NCI-H1417 (cell line): ENCODE measurements at places on chromosomes 2 and 18.

DNA sequence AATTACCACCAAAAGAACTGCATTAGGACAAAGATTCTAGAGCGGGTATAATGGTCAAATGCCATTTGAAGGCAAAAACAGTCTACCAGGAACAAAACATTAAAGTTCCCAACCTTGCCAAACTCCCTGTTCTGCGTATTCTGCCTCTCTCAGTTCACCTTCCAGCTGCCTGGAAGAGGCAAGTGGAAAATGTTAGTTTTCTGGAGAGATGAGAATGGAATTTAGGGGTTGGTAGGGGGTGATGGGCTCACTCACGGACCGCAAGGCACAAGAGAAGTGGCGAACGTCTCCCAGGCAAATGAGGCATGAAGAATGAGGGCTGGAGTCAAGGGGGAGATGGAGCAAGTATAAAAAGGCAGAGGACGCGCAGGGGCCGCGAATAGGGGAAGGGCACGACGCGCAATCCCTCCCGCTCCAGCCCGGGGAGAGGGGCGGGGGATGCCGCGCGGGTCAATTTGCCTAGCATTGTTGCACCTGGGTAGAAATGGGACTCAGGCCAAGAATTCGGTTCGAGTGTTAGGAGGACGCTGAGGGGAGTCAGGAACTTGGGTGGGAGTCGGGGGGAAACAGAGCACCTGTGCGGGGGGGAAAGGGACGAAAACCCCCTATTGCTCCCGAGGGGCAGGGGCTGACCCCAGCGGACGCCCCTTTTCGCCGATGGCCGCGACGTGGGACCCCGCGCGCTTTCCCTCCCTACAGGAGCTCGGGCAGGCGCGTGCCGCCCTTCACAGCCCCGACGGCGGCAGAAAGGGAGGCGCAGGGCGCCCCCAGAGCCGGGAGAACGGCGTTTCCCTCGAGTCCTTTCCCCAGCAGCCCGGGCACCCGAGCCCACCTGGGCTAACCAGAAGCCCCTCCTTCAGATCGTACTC is 573 bp downstream of the PAIP2B start:
- peak; percentile 88 for DNase-seq

- DNase-seq, result no peak
Observed at GRCh38 chr2:15640261-15640711, 48.6 kb downstream of the DDX1 start.

GRCh38 chr18:70617020-70617763 is 328.3 kb downstream of the SOCS6 start:
- no peak for DNase-seq

DNA sequence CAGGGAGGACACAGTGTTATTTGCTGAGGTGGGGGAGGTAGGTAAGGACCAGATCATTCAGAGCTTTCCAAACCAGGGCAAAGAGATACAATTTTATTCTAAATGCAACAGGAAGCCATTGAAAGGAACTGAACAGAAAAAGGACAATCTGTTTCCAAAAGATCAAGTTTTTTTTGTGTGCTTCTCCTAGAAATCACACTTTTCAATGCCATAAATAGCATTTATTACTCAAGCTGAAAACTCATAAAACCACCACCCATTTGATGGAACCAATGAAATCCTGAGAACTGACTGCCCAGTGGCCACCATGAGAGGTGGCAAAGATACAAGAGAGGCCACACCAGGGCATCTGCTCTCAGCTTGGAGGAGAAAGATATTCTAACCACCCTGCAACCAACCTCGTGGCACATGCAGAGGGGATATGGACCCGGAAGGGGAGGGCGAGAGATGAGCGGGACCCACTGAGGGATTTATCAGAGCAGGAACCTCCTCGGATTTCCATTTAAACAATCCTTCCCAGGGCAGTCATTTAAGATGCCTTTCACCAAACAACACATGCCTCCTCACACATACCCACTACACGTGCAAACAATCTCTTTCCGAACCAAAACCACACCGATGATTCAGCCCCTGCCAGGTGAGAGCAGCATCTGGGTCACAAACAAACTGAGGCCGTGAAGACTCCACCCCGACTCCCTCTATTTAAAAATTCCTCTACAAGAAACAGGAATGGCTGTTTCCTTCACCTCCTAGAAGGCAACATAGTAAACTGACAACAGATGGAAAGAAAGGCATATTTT is 8.8 kb downstream of the CYB5A start:
- DNase-seq, result no peak

GRCh38 chr2:31138037-31138962 is at the start of gene GALNT14:
TSS of gene GALNT14 (minus strand) at chr2:31138440. CDS start at chr2:31138086, 354 bp downstream.
- DNase-seq, result peak; percentile 87

- DNase-seq, result no peak
Observed at GRCh38 chr18:75176849-75177248, 32.1 kb downstream of the PTGR3 start.

GRCh38 chr2:72273384-72273783 is 125.7 kb upstream of the CYP26B1 start:
- no peak for DNase-seq

GRCh38 chr2:65415091-65415490 is 17.3 kb downstream of the SPRED2 start:
- no peak for DNase-seq

DNA sequence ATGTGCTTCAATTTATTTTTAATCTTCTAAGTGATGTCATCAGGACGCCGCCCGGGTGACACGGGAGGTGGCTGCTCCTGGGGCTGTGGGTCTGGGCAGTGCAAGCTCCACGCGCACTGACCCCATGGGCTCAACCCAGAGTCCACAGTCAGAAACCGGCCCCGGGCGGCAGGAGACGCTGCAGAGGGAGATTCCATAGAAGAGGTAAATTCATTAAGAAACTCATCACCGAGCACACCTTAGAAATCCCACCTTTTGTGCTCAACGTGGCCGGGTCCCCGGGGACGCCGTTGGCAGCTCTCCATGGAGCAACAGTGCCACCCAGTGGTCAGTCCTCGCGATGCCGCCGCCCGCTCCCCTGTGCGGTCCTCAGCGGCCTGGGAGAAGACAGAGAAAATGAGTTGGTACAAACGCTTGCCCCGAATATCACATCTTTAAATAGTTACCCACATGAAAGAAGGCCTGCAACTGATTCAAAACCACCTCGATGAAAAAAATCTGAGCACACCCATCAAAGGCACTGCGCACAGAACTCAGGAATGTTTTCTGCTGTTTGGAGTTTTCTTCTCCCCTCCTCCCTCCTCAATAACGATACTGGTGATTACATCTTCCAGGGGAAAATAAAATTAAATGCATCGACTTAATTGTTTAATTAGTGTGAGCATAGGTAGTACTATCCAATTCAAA is 92.6 kb downstream of the CMPK2 start:
- DNase-seq, result peak; percentile 83

DNA sequence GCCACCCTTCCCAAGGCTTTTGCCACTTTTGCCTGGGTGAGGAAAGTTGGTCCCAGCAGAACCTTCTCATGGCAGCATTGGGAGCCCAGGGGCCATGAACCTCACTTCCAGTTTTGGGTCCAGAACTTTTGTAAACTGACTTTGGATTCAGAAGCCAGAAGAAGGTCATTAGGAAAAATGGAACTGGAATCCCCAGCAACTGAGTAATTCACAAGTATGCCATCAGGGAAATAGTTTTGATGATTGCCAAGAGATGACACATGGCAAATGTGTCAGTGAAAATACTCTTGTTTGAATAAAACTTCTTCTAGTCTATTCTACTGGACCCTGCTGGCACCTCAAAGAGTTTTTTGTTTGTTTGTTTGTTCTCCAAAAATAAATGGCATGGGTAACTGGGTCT is 203.7 kb downstream of the SETBP1 start:
- no peak for DNase-seq

DNA sequence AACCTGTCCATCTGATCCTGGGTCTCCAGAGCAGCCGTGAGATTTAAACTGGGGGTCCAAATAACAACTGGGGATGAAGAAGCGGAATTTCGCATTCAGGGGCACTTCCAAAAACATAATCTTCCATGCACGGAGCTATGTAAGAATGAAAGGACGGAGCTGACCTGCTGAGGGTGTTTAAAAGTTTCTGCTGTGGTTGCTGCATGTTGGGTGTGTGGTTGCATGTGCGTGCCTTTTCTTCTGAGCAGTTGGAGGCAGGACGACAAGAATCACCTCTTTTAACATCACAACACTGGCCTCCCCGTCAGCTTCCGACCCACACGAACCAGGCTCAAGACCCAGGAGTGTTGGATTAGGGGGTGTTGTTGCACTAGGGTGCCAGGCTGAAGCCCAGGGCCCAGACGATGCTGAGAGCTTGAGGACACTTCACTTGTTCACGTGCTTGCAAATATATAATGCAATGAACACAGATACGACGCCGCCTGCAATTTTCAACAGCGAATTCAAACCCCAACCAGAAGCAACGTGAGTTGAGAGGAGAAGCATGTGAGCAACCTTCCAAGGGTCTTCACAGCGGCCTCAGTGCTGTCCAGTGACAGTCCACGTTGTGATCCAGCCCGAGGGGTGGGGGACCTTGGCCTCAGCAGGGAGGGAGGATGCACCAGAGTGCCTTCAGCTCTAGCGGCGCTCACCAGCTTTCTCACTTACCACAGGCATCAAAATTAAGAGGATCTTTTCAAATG is 76.0 kb upstream of the SALL3 start:
- no peak for DNase-seq

DNA sequence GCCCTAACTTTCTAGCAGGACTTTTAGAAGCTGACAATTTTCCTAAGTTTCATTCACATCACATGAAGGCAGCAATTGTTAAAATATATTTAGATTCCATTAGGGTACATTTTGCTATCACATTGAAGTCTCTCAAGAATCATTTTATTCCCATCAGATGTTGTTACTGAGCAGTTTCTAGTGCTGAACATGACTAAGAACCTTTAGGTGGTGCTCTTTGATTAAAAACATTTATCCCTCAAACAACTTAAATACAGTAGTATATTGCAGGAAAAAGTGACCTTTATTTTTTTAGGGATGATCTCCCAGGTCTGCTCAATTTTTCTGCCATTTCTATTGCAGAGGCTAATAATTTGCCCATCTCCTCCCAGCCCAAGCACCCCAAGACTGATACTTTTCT is 22.9 kb upstream of the NARS1 start:
- peak; percentile 53 for DNase-seq

DNA sequence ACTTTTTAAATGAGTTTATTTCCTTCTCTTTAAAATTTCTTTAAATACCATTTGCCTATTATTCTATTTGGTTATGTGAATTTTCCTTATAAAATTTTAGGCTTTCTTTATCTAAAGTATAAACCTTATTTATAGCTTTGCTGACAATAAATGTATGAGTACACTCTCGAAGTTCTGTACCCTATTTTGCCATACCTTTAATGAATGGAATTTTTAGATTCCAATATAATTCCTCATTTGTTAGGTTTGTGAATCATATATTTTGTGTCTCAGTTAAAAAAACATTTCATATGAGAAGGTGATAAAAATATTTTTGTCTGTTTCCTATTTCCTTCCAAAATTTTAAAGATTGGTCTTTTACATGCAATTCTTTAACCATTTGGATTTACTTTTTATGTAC is 427.4 kb upstream of the SLC8A1 start:
- DNase-seq, result no peak

- no peak for DNase-seq
Observed at GRCh38 chr2:126775300-126775985, 119.5 kb downstream of the GYPC start.

- DNase-seq, result peak; percentile 74
Observed at GRCh38 chr2:58042486-58042970, 4.1 kb upstream of the VRK2 start.

DNA sequence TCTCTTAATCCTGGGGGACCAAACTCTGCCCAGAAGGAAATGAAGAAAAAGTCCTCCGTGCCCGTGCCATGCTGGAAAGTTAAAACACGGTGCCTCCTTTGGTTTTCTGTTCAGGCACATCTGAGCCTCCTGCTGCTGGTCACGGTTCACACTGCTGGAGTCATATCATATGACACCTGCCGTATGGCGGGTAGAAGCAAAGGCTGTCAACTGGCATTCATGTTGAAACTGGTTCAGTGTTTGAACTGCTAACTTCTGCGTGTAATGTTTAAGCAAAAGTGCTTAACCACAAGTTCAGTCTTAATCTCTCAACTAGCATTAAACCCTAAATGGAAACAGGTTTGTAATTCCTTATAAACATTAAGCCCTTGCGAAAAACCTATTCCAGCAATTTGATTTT is 3.1 kb downstream of the STK39 start:
- peak; percentile 53 for DNase-seq

DNA sequence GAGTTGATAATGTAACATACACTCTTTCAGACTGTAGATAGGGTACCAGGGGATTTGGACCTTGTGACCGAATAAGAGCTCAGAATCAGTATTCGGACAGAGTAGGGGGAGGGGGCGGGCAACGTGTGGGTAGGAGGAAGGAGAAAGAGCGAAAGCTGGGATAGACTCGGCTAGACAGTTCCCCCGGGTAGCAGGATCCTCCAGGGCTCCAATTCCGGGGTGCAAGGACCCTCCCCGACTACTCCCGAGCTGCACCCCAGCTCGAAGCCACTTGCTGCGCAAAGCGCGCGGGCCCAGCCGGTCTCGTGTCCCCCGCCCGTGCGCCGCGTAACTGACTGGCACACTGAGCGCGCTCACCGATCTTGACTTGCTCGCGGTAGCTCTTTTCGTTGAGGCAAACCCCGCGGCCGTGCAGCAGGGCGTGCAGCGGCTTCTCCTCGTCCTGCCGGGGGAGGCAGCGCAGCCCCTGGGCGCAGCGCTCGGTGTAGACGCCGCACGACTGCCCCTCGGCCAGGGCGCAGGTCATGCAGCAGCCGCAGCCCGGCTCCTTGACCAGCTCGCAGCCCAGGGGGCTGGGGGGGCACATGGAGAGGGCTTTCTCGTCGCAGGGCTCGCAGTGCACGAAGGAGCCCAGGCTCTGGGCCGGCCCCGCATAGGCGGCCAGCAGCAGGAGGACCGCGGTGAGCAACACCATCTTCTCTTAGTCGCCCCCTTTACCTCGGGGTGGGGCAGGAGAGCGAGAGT is 1.1 kb downstream of the IGFBP5 start:
- DNase-seq, result peak; percentile 49

GRCh38 chr2:144325086-144325485 is 194.8 kb downstream of the ZEB2 start:
- DNase-seq, result no peak

DNA sequence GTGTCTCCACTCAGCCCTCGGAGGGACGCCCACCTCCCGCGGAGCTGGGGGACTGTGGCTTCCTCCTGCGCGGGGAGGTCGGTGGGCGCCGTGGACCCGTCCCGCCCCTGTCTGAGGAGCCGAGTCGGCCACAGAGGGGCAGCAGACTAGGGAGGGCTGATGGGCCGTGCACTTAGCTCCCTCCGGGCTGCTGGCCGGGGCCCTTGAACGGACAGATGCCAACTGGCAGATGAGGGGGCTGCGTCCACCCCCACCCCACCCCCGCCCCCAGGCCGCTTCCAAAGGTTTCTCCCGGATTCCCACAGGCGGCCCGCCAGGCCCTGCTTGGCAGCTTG is 10.4 kb upstream of the UBE2F start:
- no peak for DNase-seq

- DNase-seq, result no peak
Observed at GRCh38 chr2:152012697-152013096, 86.1 kb downstream of the CACNB4 start.

- no peak for DNase-seq
Observed at GRCh38 chr2:107001551-107001950, 115.6 kb upstream of the ST6GAL2 start.
